ENCODE measurements at places on chromosomes 2 and 18.

DNA sequence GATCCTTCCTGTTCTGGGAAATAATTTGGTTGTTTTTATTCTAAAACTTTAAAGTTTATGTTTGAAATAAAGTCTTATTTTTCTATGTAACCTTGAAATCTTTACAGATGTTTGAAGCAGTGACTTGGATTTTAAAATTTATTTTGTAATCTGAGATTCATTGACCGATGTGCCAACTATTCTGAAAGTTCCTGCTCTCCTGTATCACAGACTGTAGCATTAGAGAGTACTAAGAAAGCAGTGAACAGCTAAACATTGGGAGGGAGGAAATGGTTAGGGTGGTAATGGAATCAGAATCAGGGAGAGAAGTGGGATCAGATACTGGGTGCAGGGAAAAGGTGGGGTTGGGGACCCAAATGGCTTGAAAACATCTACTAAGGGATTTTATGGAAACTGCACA is 69.9 kb downstream of the CDC42EP3 start:
- DNase-seq = no peak

DNA sequence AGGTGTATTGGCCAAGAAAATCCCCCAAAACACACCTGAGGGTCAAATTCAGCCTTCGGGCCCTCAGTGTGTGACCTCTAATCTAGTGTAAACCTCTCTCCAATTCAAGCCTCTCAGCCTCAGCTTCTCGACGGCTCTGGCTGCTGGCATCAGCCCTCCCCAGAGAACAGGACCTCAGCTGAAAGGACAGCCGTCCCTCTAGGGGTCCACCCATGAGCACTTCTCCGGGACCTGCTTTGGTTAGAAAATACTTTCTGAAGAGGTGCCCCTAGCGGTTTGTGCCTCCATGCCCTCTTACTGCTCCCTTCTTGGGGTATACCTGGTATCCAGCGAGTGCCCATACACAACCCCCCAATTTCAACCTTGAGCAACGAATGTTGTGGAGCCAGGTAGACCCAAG is 48.8 kb downstream of the INHBB start:
- no peak for DNase-seq

DNA sequence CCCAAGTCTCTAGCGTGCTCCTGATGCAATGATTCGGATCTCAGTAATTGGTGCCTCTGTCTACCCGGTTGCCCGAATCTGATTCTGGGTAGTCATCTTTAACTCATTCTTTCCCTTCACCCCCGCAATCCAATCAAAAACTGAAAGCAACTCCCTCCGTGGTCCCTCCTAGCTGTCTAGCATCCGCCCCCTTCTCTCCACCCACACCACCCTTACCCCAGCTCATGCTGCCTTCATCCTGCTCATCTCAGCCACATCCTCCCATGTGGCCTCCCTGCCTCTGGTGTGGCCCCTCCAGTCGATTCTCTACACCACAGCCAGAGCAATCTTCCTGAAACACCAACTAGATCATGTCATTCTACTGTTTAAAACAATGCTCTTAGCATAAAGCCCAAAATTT is 62.3 kb downstream of the TTC32 start:
- DNase-seq = no peak

DNA sequence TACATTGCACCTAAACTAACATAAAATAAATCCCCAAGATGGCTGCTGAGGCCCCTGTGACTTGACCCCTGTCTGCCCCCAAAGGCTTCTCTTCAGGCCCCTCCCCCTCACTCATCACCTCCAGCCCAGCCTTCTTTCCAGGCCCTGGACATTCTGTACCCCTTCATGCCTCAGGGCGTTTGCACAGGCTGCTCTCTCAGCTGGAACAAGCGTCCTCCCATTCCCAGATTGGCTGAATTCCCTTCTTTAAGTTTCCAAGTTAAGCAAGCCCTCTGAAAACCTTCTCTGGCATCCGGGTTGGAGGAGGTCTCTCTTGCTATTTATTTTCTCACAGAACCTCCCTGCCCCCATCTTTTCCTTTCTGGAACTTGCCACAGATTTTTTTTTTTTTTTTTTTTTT is 165.2 kb upstream of the BCL2L11 start:
- no peak for DNase-seq

DNA sequence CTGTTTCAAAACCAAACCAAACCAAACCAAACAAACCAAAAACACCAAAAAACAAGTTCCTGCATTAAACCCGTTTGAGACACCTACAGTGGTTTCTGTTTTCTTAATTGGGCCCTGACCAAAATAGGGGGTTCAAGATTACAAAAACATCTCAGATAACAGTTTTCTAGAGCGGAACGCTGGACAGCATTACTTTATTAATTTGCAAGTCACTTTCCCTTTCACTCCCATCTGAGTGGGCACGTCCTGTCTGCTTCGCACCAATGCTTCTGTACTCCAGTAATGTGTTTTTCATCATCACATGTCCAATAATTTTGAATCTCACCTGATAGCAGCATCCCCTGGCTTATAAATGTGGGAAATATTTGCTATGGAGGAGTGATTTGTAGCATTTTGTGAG is 11.7 kb upstream of the MYO1B start:
- no peak for DNase-seq

DNA sequence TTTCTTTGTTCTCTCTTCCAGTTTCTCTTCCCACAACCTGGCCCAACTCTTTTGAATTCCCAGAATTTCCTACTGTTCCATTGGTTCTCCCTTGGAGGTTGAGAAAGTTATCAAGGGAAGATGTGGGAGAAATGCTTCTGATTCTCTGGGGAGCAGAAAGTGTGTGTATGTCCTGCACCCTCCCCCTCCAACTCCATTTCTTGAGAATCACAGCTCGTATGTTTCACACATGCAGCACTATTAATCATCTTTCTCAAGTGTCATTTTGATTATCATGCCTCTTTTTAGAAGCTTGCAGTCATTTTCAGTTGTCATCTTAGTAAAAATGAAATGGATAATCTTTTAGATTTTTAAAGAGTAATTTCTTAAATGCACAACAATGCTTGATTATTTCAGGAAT is 296.8 kb upstream of the SLC39A10 start:
- no peak for DNase-seq

GRCh38 chr2:23199115-23199918 is 185.7 kb upstream of the KLHL29 start:
- DNase-seq = peak; percentile 30

- no peak for DNase-seq
These were observed 286.9 kb upstream of the NXPH2 start for GRCh38 chr2:139067072-139067471.

DNA sequence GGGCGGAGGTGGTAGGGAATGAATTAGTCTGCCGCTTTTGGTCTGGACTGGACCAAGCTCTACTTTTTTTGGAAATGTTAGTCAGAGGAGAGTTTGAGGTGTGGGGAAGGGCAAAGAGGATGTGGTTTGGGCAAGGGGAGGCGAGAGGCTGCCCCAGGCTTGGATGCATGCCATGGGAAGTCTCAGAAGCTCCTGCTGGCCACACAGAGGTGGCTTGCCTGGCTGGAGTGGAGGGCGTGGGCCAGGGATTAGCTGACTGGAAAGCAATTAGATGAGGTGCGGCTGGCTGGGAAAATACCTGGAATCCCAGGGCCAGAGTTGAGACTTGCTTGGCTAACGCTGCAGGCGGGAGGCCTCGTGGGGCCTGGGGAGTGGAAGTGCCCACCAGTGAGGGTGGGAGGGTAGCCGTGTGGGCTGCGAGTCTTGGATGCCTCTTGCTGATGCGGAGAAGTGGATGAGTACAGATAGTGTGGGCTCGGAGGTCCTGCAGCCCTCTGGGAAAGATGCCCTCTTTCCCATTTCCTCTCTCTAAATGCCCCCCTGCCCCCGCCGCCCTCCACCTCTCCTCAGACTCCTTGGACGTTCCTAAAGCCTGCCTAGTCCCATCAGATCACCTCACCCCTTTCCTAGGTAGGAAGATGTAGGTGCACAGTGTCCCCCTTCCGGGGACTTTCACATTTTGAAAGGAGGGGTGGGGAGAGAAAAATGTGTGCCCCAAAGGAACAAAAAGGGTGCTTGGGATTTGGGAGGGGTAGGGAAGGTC is 117.6 kb downstream of the SMAD7 start:
- peak; percentile 50 for DNase-seq

DNA sequence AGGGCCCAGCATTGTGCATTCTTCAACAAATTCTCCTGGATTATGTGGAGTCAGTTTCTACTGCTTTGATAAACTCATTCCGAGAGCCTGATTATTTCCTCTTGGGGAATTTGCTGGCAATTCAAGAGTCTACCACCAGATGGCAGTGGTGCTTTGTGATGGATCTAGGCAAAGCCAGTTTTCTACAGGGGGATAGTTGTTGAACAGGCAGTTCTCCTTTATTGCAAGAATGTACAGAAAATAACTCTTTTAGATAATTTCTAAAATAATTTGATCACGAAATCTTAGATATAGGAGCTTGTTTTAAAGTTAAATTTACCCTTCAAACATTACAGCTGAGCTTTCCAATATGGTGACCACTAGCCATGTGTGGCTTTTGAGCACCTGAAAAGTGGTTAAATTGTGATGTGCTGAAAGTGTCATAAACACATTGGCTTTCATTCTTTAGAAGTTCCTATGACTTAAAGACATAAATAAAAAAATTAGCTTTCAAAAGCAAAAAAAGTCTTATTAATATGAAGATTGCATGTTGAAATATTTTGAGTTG is 66.7 kb upstream of the HAAO start:
- DNase-seq = peak; percentile 74

GRCh38 chr2:205481861-205482260 is 200.4 kb upstream of the NRP2 start:
- DNase-seq = no peak

- DNase-seq = no peak
These were observed 533.0 kb downstream of the PLCL1 start for GRCh38 chr2:198337368-198337767.

- no peak for DNase-seq
These were observed 23.8 kb downstream of the ACYP2 start for GRCh38 chr2:54139210-54139609.

DNA sequence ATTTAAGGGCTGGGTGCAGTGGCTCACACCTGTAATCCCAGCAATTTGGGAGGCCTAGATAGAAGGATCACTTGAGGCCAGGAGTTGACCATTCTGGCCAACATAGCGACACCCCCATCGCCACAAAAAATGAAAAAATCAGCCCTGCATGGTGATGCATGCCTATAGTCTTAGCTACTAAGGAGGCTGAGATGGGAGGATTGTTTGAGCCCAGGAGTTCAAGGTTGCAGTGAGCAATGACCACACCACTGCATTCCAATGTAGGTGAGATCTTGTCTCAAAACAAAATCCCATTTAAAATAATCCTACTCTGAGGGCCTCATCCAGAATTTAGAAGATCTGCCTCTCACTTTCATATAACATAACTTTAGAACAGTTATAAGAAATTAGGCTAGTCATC is 2.7 kb upstream of the SERTAD2 start:
- peak; percentile 15 for DNase-seq

GRCh38 chr18:36533446-36534153 is 236.1 kb downstream of the FHOD3 start:
- no peak for DNase-seq

GRCh38 chr2:200172521-200172920 is 134.0 kb upstream of the SPATS2L start:
- peak; percentile 33 for DNase-seq

DNA sequence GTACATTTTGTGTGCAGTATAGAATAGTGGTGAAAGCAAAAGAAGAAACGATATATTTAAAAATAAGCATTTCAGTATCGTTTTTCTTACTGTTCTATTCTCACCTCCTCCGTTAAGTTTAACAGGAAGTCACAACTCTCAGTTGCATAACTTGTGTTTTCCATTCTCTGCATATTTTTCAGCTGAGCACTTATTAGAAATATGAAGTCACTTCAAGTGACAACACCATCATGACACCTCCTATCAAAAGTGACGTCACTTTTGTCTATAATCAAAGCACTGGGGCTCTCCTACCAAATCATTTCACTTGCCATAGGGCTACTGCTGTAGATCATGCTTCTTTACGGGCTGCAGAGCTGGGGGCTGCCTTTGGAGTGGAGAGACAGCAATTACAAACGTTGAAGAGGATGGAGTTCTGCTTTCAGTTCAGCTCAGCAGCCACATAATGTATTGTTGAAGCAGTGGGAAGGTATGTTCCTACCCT is 36.3 kb downstream of the STAT4 start:
- DNase-seq = peak; percentile 33

Data from iris pigment epithelial cell (primary cell).